Fibroblast of mammary gland (primary cell): ENCODE measurements at places on chromosomes 5 and 9.
A peak's percentile ranks its signal among the peaks of the same experiment; 100 is the strongest.

GRCh38 chr5:36300191-36300926 is 1.3 kb downstream of the RANBP3L start:
- peak; percentile 39 for DNase-seq

- peak; percentile 11 for DNase-seq
These were observed 84.1 kb downstream of the PPP2R2B start for GRCh38 chr5:146794326-146795029.

- DNase-seq = no peak
These were observed 112.0 kb downstream of the HSPA4 start for GRCh38 chr5:133163839-133164238.

- no peak for DNase-seq
These were observed 181.7 kb downstream of the GOLPH3 start for GRCh38 chr5:31992377-31992776.

GRCh38 chr5:129118405-129118804 is 23.9 kb downstream of the ISOC1 start:
- DNase-seq = peak; percentile 19

GRCh38 chr5:60483050-60483449 is 216.9 kb downstream of the DEPDC1B start:
- peak; percentile 46 for DNase-seq

GRCh38 chr5:179114756-179115155 is 54.6 kb downstream of the ZNF354C start:
- DNase-seq = no peak

DNA sequence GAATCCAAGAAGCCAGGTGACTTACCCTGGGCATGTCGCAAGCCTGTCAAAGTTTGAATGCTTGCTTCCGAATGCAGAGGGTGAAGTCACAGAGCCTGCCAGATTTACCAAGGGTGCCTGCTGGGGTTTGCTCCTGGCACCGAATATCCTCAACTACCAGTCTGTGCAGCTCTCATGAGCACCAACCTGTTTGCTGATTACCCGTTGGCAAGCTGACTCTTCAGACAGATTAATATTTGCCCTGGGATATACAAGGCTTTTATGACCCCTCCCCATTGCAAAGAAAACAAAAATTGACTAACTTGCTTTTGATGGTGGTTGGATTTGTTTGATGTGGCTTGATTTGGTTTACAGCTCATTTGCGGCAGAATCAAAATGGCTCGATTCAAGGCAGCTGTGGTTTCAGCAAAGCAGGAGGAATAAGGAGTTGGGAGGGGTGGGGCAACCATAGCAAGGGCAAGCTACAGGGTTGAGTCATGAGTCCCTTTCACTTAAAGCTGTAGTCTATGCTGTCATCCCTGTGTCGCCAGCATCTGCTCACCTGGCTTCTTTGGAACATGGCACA is 82.3 kb upstream of the AGXT2 start:
- DNase-seq = peak; percentile 77

DNA sequence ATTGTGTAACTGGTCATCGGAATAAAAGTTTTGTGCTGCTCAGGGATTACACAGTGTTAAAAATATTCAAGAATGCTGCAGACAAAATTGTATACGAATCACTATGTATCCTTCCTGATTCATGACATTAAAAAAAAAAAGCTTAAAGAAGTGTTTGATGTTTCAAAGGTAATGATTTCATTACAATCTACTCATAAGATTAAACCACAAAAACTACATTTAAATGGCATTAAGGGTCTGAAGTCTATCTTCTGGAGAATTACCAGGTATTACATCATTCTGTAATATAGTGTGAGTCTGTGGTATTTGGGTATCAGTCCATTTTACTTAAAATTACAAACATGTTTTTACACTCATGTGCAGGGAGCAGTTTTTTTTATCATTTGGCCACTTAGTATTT is 324.4 kb downstream of the NDUFS4 start:
- DNase-seq = no peak

DNA sequence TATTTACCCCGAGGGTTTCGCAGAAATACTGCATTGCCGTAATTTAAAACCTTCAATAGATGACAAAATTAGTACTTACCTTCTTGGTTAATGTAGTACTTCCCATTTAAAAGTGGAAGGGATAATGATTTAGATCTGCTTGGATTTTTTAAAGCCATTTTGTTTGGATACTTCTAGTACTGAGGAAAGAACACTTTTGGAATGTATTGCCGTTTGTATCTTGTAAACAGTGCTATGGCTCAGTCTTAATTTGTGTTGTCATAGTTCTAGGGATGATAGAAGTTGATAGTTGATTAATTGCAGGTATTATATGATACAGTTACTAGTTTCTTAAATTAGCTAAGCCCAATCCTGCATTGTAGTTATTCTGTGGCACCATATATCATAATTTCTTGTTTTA is 33.1 kb downstream of the TNPO1 start:
- no peak for DNase-seq

DNA sequence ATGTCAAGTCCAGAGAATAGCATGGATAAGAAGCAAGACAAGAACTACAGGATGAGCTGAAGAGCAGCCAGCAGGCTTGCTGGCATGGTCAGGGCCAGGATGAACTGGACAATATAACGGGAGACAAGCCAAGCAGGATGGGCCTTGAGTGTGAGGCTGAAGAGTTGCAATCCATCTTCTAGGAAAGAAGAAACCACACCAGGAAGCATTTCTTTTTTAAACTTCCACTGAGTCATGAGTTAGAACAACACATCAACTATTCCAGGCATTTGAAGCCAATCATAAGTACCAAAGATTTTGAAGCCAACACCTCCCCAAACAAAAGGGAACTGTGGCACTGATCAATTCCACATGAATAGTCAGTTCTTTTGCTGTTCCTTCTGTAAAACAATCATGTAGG is 27.3 kb downstream of the SLC31A2 start:
- DNase-seq = peak; percentile 77

DNA sequence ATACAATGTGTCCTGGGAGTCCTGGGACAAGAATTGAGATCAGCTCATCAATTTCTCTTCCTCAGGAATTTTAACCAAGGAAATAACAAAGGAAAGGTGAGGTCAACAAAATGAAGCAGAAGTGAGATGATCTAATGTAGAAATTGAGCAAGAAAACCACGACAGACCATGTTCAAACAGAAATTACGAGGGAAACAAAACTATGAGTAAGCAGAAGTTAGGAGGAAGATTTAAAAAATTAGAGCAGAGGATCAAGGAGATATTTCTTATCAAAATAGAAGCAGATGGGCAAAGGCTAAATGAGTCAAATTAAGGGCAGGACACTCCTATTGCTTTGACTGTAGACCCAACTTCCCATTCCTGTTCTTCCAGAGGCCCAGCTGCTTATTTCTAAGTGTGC is 97.4 kb downstream of the HINT1 start:
- DNase-seq = peak; percentile 43

GRCh38 chr9:117000834-117001233 is 313.7 kb downstream of the TRIM32 start:
- DNase-seq = no peak

DNA sequence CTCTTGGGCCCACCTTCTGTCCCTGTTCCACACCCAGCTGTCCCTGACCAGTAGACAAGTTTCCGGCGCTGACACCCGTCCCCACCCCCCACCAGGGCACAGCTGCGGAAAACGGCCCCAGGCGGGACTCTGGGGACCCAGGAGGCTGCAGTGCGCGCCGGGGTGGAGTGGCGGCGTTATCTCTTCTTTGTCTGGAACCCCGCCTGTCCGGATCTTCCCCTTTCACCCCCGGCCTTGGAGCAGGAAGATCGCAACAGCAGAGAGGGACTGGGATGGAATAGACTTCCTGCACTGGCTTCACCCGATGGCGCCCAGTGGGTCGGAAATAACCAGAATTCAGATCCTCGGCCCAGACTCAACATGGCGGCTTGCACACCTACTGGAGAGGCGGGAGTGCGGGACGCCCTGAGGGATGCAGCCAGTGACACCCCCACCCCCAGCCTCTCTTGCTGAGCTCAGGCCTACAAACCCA is 4.7 kb downstream of the PAX5 start:
- no peak for DNase-seq
